ENCODE measurements at places on chromosomes 13 and 19. TPM values are rescaled to one million over a fixed set of nuclear protein-coding genes. Genes with fewer than 3 reads are reported as not detected.

TTC9B gene
- not detected for total RNA-seq

FXYD7 gene
- not detected for total RNA-seq

CALR3 gene
- 0.09 TPM for total RNA-seq

ZNF723 gene
- total RNA-seq, result not detected

CDADC1 gene
- 2.2 TPM for total RNA-seq

HSPB6 gene
- 77.2 TPM for total RNA-seq
